ENCODE measurements at places on chromosomes 13 and 19.
A peak's percentile ranks its signal among the peaks of the same experiment; 100 is the strongest.

- no peak for DNase-seq
Measured at GRCh38 chr13:23919006-23919405, 21.7 kb upstream of the C1QTNF9B start.

DNA sequence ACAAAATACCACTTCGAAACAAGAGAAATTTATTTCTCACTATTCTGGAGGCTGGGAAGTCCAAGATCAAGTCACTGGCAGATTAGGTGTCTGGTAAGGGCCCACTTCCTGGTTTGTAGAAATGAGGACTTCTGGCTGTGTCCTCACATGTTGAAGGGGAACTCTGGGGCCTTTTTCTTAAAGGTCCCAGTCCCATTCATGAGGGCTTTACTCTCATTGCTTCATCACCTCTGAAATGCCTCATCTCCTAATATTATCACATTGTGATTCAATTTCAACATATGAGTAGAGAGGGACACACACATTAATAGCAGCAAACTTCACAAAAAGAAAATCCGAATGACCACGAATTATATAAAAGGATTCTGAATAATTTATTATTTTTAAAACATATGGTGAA, 21.6 kb upstream of the SIGLEC14 start:
- no peak for DNase-seq

DNA sequence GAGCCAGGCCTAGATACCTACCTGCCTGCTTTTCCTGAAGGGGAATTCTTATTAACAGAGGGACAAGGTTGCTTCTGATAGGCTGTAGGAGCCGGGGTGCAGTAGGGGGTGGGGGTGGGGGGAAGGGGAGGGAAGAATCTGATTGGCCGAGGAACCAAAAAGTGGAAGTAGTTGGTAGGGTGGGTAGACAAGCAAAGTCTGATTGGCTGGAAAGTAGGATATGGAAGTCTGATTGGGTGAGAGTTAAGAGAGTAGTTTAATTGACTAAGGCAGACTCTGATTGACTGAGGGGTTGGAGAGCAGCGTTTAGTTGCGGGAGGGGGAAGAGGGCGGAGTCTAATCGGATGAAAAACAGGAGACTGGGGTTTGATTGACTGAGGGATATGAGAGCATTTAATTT, 9.4 kb upstream of the CYP4F22 start:
- DNase-seq: no peak

GRCh38 chr13:72889495-72889894, 107.6 kb downstream of the PIBF1 start:
- DNase-seq: no peak

- no peak for DNase-seq
Measured at GRCh38 chr13:66443926-66444325, 786.2 kb downstream of the PCDH9 start.

- no peak for DNase-seq
Measured at GRCh38 chr19:49983645-49984229, 22.8 kb upstream of the SIGLEC11 start.

DNA sequence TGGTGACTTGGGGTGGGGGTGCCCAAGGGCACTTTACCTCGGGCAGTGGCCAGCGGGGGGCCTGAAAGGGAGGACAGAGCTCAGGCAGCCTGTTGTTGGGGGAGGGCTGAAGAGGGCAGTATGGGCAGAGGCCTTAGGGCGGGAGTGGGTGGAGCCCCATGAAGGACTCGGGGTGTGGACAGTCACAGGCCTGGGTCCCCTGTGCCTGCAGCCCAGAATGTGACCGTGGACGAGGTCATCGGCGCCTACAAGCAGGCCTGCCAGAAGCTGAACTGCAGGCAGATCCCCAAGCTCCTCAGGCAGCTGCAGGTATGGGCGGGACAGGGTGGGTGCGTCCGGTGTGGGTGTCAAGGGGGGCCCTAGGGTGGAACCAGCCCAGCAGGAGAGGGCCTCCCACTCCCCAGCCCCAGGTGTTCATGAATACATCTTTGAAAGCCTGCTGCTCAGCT, 22.5 kb downstream of the NKPD1 start:
- DNase-seq: no peak

DNA sequence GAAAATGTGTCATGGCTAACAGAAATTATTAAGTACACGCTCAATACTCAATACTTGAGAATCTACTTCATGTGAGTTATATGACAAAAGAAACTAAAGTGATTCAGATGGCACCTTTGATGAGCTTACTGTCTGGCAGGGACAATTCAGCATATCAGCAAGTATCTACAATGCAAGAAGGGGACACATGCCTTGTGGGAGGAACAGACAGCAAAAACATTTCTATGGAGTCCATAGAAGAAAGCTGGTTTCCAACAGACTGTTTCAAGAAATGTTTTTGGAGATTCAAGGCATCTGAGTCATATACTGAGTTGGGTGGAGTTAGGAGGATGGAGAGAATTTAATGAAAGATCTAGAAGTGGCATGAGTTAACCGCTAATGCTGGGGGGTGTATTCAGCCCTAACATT, 54.7 kb downstream of the MBNL2 start:
- DNase-seq: no peak

GRCh38 chr13:75876142-75877050, 240.3 kb downstream of the LMO7 start:
- DNase-seq: peak; percentile 2

- DNase-seq: no peak
Measured at GRCh38 chr13:99040536-99041131, 62.8 kb upstream of the DOCK9 start.

DNA sequence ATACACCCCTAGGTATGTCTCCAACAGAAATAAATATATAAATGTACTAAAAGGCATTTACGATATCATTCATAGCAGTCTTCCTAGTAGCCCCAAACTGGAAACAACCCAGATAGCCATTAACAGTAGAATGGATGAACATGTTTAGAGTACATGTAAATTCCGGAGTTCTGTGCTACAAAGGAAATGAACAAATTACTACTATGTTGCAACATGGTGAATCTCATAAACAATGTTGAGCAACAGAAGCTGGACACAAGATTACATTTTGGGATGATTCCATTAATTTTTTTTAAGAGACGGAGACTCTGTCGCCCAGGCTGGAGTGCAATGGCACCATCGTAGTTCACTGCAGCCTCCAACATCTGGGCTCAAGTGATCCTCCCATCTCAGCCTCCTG, 5.9 kb upstream of the SLC7A10 start:
- DNase-seq: no peak

- no peak for DNase-seq
Measured at GRCh38 chr13:101424381-101425155, 8.3 kb upstream of the NALCN start.

GRCh38 chr13:78239714-78240113, 321.1 kb upstream of the EDNRB start:
- no peak for DNase-seq

DNA sequence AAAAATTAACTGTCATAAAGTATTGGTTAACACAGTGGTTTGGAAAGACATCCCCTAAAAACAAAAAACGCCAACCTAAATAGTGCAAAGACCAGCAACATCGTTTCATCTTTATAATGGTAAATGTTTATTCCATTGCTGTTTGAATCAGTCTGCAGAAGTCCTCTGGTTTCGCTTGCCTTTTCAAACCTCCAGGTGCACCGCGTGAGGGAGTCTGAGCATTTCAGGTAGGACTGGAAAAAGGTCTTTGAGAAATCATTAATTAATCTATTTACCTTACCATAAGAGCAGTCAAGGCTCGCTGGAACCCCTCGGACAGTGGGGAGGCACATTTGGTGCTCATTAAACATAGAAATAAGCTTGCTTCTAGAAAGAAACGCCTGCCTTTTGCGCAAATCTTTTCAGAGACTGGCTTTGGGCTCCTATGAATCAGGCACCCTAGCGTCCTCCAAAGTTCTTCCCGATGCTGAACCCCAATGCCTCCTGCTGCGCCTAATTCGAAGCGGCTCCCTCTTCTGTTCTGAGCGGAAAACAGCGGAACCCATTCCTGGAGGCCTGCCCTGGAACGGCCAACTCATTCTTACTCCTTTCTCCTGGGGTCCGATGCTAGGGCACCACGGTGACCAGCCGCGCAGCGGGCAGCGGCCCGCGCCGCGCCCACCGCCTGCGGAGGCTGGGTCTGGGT, 951 bp upstream of the MTUS2 start:
- no peak for DNase-seq

DNA sequence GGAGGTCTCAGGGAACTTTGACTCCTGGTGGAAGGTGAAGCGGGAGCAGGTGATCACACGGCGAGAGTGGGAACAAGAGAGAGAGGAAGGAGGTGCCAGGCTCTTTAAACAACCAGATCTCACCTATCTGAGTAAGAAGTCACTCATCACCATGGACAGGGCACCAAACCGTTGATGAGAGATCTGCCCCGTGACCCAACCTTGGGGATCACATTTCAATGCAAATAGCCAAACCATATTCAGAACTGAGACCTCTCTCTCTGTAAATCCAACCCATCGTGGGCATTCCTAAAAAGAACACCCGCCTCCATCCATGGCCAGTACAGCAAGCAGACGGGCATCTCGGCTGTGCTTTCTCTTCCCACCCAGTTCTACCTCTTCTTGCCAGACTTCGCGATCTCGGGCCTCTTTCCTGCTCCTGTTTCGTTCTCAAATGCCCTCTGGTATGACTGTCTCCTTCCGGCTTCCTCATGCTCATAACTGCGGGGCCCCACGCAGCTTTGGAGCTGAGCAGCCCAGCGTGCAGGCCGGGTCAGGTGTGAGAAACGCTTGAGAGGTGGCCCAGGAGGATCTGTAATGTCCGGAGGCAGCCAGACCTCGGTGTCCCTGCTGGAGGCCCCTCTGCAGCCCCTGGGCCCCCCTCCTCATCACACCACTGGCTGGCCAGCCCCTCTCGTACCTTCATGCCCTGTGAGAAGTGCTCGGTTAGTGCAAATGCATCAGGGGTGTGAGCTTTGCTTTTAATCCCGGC, 97.0 kb upstream of the GPR183 start:
- DNase-seq: no peak

GRCh38 chr19:39152066-39152465, 26.5 kb downstream of the PAK4 start:
- DNase-seq: no peak

DNA sequence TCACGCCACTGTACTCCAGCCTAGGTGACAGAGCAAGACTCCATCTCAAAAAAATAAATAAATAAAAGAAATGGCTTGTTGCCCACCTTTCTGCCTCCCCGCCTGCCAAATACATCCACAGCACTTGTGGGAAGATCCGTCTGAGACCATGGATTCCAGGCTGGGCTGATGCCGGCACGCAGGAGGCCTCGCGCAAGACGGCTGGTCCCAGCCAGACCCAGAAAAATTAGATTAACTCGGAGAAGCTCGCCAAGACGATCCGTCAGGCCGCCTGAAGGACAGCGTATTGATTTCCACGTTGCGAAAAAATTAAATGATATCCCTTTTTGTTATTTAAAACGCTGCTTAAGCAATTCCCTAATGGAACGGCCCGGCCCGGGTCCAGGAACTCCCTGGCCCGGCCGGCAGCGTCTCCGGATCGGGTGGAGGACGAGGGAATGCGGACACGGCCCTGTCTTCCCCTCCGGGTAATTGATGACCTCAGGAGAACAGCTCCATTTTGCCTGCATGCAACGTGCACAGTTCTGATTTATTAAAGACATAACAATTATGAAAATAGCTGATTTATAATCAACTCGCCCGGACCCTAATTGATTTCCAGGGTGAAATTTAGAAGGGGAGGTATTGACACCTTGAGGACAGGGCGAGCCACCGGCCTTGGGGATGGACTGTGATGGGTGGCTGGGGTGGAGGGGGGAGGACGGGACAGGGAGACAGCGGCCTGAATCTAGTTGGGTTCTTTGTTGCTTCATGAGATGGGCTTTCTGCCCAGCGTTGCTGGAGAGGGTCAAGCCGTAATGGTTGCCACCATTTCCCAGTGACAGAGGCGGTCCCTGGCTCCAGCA, 52.1 kb downstream of the ZNRF4 start:
- no peak for DNase-seq

DNA sequence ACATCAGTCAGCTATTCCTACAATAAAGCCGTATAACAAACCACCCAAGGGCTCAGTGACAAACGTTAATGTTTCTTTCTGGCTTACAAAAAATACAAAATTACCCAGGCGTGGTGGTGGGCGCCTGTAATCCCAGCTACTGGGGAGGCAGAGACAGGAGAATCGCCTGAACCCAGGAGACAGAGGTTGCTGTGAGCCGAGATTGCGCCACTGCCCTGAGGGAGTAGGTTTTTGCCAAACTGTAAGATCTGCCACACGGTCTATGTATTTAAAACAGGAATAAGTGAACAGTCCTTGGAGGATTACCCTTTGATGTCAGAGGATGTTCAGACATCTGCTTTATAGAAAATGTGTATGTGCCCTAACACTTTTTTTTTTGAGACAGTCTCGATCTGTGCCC, 105.8 kb downstream of the DPF1 start:
- no peak for DNase-seq

DNA sequence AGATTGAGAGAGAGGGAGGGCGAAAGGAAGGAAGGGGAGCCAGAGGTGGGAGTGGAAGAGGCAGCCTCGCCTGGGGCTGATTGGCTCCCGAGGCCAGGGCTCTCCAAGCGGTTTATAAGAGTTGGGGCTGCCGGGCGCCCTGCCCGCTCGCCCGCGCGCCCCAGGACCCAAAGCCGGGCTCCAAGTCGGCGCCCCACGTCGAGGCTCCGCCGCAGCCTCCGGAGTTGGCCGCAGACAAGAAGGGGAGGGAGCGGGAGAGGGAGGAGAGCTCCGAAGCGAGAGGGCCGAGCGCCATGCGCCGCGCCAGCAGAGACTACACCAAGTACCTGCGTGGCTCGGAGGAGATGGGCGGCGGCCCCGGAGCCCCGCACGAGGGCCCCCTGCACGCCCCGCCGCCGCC, at the start of gene TNFSF11:
Gene TNFSF11 (plus strand): TSS at position 142 of the 400 bp plus-strand sequence. CDS start 152 bp downstream, at position 294.
- no peak for DNase-seq

GRCh38 chr13:94239135-94239534, 240.3 kb downstream of the DCT start:
- no peak for DNase-seq

DNA sequence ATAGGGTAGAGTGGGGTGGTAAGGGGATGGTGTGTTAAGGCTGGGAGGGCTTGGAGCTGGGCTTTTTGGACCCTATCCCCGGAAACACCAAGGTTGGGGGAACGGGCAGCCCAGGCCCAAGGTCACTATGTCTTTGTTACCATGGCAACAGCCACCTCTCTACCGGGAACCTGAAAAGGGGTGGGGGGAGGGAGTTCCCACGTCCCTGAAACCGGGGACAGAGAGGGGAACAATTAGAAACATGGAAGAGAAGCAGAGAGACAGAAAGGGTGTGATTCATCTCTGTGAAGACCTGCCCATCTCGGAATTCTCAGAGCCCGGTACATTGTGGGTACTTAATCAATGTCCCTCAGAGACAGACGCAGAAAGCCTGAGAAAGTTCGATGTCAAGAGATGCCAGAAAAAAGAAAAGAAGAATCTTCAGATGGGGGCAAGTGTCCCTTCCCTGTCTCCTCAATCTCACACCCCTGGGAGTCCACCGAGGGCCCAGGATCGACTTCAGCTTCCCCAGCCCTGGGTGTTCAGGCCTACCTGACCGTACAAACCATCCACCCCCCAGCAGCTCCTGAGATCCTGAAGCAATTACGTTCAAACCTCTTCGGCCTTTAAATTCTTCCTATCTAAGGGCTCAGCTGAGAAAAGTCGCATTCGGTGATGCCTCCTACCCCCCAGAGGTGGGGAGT, 6.8 kb upstream of the LRFN1 start:
- DNase-seq: no peak
